ENCODE measurements at places on chromosomes 4 and X. TPM values are rescaled to one million over a fixed set of nuclear protein-coding genes. Genes with fewer than 3 reads are reported as not detected.

DNA sequence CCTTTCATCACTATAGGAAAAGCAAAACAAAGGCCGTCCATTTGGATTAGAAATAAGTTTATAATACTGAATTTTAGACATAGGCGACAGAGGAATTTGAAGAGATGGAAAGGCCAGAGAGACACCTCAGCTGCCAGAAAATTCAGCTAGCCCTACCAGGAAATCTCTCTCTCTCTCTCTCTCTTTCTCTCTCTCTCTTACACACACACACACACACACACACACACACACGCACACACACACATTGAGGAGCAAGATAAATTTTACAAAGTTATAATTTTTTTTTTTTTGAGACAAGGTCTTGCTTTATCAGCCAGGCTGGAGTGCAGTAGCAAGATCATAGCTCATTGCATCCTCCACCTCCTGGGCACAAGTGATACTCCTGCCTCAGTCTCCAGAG, 1.4 kb downstream of the XK start:
- no peaks in the 10 kb centered on the region for H3K36me3 ChIP-seq
- H3K27me3 ChIP-seq, result no peaks in the 10 kb centered on the region
- H3K27ac ChIP-seq, result no peak overlapping the region
- no peak for DNase-seq

GRCh38 chrX:31170792-31171191, 99.0 kb upstream of the FTHL17 start:
- peaks cover 35% of the 10 kb centered on the region for H3K4me1 ChIP-seq
- no peak for DNase-seq
- no peak overlapping the region for H3K4me3 ChIP-seq
- no peak overlapping the region for H3K27ac ChIP-seq

Gene EDA2R
- total RNA-seq, result 0.15 TPM

DNA sequence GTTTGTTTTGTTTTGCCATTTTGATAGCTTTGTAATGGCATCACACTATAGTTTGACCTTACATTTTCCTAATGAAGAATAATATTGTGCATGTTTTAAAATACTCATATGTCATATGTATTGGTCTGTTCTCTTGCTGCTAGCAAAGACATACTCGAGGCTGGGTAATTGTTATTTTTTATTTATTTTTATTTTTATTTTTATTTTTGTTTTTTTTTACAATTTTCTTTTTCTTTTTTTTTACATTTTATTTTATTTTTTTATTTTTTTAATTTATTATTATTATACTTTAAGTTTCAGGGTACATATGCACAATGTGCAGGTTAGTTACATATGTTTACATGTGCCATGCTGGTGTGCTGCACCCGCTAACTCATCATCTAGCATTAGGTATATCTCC, 104.6 kb upstream of the GRID2 start:
- no peaks in the 10 kb centered on the region for H3K4me1 ChIP-seq
- H3K4me3 ChIP-seq, result no peak overlapping the region
- H3K27ac ChIP-seq, result no peak overlapping the region
- H3K36me3 ChIP-seq, result no peaks in the 10 kb centered on the region
- DNase-seq, result no peak

Gene EFHC2
- total RNA-seq, result not detected

- H3K4me3 ChIP-seq, result no peak overlapping the region
- H3K27ac ChIP-seq, result no peak overlapping the region
- H3K4me1 ChIP-seq, result no peaks in the 10 kb centered on the region
- no peaks in the 10 kb centered on the region for H3K36me3 ChIP-seq
- H3K27me3 ChIP-seq, result no peaks in the 10 kb centered on the region
These were observed 336.4 kb upstream of the AGA start for GRCh38 chr4:177778623-177779022.

Gene TEX11
- total RNA-seq, result not detected

DNA sequence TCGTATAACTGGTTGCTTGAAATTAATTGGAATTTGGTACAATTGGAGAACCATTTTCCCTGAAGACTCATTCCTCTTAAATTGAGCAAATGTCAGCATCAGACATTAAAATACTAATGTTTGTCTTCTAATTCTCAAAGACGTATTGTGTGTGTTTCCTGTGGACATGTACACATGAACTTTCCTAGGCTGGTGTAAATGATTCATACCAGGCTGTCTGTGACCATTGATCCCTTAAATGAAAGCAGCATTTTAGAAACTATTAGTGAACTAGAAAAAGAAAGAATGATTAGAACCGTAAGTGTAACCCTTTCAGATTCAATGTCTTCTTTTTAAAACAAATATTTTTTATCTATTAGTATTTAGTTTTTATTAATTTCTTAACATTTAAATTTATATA, 332.9 kb downstream of the PPP3CA start:
- no peak overlapping the region for H3K4me3 ChIP-seq
- H3K4me1 ChIP-seq, result peaks cover 33% of the 10 kb centered on the region
- no peaks in the 10 kb centered on the region for H3K36me3 ChIP-seq
- H3K27me3 ChIP-seq, result no peaks in the 10 kb centered on the region
- no peak overlapping the region for H3K27ac ChIP-seq

Gene TMPRSS11B
- not detected for total RNA-seq
